ENCODE measurements at places on chromosomes 5 and 9.

- no peak for DNase-seq
These were observed 3.8 kb downstream of the NOL6 start for GRCh38 chr9:33469891-33470290.

DNA sequence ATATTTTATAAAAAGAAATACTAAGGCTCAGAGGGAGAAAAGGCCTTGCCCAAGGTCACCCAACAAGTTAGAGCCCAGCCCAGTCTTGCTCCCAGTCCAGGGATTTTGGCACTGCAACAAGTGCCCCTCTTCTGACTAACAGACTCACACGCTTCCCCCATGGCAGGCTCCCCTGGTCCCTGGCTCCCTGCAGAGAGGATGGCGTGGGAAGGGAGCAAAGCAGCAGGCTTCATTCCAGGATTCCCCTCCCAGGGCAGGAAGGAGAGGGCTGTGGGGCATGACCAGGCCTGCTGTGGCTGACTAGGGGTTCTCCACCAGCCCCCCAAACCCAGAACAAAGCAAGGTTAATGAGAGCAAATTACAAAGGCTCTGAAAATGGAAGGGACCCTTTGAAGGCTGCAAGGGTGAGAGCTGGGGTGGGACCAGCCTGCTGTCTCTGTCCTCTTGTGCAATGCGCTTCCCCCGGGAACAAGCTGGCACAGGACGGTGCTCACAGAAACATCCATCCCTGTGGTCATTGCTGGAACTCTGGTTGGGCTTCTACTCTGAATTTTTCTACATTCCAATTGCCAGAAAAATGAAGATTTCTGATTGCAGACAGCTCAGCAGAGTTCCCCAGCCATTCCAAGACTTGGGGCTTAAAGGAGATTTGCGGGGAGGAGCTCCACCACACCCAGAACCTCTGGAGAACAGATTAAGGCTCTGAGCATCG, 37.1 kb upstream of the FAT2 start:
- DNase-seq, result no peak

DNA sequence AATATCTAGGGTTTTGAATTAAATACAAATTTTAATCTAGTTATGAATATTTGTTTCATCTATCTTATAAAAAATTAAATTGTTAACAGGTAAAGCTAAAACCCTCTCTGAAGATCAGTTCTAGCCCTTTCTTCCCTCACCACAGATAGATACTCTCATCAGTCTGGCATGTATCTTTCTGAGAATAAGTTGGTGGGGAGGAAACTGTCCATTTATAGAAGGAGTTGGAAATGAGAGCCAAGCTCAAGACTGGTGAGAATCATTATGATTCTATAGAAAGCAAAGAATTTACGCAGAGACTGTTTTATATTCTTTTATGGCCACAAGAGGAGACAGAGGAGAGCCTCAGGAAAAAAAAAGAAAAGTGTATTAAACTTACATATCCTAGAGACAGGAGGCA, 59.0 kb downstream of the STARD4 start:
- DNase-seq, result no peak

- DNase-seq, result no peak
These were observed 75.6 kb downstream of the C7 start for GRCh38 chr5:40984884-40985283.

DNA sequence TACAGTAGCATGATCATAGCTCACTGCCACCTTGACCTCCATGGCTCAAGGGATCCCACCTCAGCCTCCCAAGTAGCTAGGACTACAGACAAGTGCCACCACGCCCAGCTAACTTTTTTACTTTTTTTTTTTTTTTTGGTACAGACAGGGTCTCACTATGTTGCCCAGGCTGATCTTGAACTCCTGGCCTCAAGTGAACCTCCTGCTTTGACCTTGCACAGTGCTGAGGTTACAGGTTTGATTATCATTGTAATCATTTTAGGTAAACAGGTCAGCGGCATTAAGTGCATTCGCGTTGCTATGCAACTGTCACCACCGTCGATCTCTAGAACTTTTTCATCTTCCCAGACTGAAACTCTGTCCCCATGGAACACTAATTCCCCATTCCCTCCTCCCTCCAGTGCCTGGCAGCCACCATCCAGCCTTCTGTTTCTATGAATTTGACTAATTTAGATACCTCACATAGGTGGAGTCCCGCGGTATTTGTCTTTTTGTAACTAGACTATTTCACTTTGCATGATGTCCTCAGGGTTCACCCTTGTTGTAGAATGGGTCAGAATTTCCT, 5.8 kb upstream of the CARD19 start:
- no peak for DNase-seq

- no peak for DNase-seq
These were observed 32.8 kb downstream of the TUT7 start for GRCh38 chr9:86321373-86321772.

DNA sequence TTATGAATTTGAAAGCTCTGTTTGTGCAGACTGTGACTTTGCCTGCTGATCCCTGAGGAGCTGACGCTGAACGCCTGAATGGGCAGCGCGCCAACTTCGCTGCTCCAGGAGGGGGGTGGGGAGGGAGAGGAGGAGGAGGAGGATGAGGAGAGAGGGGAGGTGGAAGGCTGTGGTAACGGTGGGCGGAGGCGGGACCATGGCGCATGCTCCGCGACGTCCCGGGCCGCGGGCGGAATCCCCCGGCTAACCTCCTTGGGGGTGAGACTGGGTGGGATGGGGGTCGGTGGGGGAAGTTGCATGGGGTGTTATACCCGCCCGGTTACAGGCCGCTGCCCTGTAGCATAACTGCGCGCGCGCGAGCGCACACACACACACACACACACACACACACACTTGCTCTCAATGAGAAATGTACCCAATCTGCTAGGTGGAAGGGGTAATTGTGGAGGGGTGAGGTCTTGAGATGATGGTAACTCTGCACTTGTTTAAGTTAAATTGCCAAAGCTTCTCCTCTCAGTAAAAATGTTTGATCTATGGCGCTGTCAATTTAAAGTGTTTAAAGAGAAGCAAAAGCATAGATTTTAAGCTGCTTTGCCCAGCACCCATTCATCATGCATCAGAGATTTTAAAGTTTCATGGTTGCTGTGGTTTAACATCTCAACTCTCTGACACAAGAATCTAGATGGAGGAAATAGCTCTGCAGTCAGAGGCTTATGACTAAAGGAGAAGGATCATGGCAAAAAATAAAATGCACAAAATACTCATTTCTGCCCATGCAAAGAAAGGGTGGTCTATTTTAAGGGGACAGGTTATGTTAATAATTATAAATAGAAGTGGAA, 76.6 kb upstream of the TBCA start:
- peak; percentile 56 for DNase-seq

DNA sequence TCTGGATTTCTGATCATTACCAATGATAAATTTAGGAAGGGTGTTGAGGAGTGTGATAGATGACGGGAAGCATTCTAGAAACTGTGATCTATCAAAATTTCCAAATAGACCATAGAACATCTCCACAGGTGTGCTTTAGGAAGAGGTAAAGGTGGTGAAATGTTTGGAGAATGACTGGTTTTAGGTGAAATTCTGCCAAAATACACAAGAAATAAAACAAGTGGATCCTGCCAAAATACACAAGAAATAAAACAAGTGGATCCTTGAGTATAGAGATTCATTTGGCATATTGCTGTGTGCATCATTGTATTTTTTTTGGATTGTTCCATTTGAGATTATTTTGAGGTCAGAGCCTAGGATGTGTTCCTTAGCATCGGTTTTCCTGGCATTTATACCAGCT, 88.3 kb upstream of the CTNND2 start:
- DNase-seq, result no peak

DNA sequence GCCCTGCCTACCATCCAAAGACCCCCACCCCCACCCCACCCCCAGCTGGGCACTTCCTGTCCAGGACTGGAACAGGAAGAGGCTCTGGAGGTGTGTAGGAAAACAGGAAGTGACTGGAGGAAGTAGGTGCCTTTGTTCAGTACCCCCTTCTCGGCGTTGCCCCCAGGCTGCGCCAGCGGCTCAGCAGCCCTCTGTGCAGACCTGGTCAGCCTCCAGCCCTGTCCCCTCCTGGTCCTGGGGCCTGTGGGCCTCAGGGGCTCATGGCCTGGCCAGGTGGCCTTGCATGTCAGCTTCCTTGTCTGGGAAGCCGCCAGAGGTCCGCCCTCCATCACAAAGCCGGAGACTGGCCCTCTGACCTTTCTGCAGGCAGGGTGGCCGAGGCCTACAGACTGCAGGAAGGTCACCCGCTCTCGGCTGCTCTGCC, 26.0 kb downstream of the FLT4 start:
- DNase-seq, result no peak

GRCh38 chr5:135669416-135669815, 90.6 kb upstream of the CXCL14 start:
- DNase-seq, result no peak

DNA sequence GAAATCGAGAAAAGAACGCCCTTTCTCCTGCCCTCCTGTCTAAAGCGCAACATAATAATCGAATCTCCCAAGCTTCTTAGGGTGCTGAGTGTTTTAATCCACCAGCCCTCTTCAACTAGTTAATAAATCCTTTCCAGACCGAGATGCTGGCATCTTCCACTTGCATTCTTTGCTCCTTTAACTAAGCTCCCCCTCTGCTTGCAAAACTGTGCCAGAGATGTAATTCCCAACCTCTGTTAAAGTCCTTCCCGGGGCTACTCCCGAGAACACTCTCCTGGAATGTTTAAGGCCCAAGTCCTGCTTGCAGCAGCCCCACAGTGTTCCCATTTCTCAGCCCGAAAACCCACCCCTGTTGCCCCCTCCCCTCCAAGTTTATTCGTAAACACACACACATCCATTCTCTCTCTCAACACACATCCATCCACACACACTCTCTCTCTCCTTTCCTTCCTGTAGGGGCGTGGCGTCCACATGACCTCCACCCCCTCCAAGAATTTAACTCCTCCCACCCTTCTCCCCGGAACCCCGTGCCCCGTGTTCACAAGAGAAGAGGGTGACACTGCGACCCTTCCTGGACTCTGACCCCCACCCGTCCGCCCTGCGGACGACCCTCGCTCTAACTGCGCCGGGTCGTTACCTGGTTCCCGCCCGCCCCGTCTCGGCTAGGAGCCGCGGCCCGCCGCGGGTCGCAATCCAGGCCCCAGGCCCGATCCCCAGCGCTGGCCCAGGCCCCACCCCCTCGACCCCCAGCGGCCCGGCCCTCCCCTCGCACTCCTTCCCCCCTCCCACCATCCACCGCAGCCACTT, 7.0 kb upstream of the MGAT1 start:
- no peak for DNase-seq

DNA sequence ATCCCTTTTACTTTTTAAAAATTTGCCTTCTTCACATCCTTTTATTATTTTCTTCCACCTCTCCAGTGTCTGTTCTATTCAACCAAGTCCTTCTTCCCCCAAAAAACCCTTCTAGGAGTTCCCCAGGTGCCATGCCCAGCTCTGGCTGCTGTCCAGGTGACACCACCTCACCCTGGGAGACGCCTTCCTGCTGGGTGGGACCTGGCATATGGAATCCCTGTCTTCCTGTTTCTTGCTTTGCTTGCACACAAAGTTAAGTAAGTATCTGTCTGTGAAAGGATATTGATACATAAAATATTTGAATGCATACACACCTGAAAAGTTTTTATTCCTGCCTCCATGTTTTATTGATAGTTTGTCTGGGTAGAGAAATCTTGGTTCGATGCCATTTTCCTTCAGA, 23.1 kb upstream of the MED10 start:
- no peak for DNase-seq

DNA sequence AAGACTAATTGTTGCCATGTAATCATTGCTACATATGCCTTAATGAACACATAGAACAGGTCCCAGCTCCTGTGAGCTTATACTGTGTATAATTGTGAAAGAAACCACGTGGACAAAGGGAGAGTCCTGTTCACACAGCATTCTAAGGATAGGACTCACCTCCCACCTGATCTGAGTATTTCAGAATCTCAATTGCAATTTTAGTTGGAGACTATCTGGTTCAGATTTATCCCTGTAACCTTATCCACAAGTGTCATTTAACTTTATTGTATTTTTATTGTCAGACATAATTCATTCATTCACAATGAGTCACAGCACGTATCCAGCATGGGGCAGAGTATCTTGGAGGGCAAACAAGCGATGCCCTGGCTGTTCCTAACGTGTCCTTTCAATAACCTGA, 448.3 kb downstream of the NTRK2 start:
- no peak for DNase-seq

DNA sequence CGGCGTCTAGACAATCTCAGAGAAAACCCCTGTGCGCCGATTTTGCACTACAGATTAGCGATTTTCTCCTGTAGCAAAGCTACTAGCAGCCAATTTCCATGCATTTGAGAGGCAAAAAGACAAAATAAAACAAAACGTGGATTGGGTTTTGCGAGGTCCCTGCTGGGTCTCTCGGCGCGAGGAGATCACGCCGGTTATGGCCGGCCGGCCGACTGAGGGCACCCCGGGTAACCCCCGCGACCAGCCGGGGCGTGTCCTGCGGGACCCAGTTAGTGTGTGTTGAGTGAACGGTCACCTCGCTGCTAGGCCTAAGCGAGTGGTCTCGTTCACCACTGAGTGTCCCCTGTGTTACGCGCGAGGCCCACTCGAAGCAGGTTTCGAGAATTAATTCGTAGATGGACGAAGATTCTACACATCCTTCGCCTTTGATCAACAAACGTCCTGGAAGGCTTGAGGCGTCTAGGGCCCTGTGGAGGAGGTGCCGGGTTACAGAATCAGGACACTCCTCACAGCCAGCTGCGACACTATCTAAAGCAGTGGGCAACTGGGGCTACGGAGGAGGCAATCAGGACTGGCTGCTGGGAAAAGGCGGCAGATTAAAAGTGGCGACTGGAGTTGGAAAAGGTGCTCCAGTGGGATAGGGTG, 764 bp upstream of the VDAC1 start:
- DNase-seq, result no peak

- no peak for DNase-seq
These were observed 2.4 kb upstream of the C9orf50 start for GRCh38 chr9:129623331-129623730.

GRCh38 chr9:70656281-70656680, 241.8 kb upstream of the KLF9 start:
- no peak for DNase-seq

DNA sequence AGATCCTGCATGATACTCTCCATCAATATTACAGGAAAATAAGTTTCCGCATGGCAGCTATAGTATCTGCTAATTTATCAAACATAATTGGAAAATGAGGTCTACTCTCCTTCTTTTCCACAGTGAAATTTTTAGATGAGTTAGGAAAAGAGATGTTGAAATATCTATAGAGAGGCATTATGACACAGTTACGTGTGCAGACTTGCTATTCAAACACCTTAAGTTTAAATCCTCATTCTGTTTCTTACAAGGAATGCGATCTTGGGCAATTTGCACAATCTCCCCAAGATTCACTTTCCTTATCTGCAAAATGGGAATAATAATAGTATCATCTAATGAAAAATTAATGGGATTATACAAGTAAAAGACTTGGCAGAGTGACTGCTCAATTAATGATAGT, 91.7 kb upstream of the SLCO6A1 start:
- no peak for DNase-seq

DNA sequence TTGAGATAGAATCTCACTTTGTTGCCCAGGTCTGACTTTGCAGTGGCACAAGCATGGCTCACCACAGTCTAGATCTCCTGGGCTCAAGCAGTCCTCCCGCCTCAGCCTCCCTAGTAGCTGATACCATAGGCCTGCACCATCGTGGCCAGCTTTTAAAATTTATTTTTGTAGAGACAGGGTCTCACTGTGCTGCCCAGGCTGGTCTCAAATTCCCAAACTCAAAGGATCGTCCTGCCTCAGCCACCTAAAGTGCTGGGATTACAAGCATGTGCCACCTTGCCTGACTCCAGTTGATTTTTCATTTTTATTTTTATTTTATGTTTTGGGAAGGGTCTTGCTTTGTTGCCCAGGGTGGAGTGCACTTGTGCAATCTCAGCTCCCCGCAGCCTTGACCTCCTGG, 41.7 kb upstream of the GLDC start:
- DNase-seq, result no peak
